T-helper 1 cell (primary cell): ENCODE measurements at places on chromosomes 6 and 20.

DNA sequence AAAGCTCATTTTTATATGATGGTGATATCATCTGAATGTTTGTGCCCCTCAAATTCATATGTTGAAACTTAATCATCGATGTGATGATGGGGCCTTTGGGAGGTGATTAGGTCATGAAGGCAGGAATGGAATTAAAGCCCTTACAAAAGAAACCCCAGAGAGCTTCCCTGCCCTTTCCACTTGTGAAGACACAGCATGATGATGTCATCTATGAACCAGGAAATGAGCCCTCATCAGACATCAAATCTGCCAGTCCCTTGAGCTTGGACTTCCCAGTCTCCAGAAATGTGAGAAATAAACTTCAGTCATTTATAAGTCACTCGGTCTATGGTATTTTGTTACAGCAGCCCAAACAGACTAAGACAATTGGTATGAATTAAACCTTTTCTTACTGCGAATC, 153.1 kb downstream of the MYB start:
- no peak for DNase-seq

GRCh38 chr20:59104831-59105230, 58.8 kb upstream of the ZNF831 start:
- DNase-seq: no peak

- no peak for DNase-seq
Observed at GRCh38 chr20:59365611-59366285, 65.3 kb downstream of the EDN3 start.

DNA sequence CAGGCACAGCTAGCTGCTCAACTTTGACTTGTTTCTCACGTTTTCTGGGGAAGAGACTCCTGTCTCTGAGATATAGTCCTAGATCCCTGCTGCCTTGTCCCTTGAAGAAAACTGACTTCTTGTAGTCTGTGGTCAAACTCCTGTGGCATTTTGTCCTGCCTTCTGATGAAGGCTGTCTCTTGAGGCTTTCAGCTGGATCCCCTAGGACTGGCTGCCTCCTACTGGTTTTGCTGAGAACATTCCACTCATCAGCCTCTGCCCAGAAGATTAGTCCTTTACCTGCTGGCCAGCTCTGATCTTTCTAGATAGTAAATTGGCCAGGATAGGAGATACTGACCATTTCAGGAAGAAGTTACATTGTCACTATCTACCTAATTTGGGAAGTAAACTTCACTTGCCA, 71.9 kb upstream of the CNR1 start:
- DNase-seq: no peak

GRCh38 chr6:130515306-130515705, 149.5 kb downstream of the TMEM200A start:
- DNase-seq: no peak

DNA sequence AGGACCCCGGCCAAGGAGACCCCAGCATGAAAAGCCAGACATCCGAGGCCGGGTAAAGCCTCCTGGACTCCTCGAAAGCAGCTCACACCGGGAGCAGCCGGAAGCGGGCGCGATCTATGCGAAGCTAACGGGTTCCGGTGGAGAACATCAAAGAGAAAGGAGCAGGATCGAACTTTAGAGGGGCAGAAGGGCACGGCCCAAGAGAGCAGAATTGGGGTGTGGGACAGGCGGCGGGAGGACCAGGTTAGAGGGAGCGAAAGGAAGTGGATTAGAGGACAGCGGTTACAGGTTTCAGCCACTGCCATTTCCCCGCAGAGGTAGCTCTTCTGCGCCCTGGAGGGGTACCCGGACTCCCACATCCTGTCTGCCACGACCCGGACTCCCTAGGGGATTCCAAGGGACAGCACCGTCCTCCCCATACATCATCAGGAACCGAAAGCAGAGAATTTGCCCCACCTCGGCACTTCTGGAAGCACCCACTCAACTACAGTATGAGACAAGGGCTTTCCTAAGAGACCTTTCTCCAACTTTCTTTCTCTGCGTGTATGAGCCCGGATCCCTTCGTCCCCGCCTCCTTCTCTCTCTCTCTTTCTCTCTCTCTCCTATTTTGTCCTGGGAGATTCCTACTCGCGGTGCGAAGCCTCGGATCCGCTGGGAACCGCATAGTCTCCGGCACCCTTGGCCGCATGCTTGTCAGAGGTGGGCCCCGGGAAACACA, 507 bp upstream of the VGLL2 start:
- DNase-seq: peak; percentile 2

DNA sequence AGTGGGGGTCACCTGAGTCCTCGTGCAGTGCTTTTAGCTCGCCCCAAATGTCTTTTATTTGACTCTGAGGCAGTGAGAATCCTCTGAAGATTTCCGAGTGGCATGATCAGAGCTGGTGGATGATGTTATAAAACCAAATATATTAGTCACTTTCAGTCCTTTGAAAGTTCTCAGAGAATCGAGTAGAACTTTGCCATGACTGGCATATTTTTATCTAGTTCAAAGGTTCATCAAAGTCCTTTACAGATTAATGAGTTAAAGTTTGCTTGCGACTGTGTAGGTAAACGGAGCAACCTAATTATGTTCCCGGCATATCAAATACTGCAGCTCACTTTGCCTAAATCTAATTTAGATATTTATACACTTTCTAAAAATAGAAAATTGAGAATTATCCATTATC, 498.5 kb upstream of the NOX3 start:
- DNase-seq: no peak

- DNase-seq: no peak
Observed at GRCh38 chr6:62623846-62624532, 338.0 kb upstream of the KHDRBS2 start.

DNA sequence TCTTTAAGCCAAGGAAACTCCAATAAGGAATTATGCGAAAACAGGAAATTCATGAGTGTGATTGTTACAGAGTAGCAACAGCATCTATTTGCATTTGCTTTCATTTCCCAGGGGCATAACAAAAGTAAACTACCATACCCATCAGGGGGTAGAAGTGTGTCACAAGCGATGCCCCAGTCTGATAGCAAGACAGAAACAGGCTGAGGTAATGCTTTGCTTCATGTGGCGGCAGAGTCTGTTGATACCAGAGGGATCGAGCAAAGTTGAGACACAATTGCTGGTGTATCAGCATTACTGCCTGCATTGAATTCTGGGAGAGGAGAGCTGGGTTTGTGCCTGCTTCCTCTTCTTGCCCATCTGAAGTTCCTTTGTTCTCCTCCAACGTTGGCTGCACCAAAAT, 51.2 kb upstream of the LYRM2 start:
- DNase-seq: no peak

- DNase-seq: no peak
Observed at GRCh38 chr20:64104667-64105451, 2.5 kb downstream of the NPBWR2 start.

- DNase-seq: no peak
Observed at GRCh38 chr20:34680586-34681175, 3.8 kb upstream of the PIGU start.

DNA sequence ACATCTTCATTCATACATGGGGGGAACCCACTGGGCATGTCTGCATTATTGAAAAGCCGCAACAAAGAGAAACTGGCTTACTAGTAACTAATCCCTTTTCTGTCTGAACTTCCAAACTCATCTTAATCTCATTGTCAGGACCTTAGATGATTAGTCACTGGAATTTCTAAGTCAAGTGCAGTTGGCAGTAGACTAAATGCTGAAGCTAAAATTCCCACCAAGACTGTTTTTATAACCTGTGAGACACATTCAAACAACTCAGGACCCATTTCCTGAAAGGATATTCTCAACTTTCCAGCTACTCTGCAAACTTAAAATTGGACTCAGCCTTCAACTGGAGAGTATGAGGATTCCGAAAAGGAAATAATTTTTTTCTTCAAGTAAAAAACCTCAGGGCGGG, 94.8 kb upstream of the SCAF8 start:
- no peak for DNase-seq

GRCh38 chr6:91816335-91816734, 1229.5 kb upstream of the MAP3K7 start:
- peak; percentile 8 for DNase-seq

- no peak for DNase-seq
Observed at GRCh38 chr6:141033101-141033500, 1099.6 kb upstream of the GJE1 start.

- DNase-seq: no peak
Observed at GRCh38 chr20:38927902-38928578, 1.8 kb downstream of the FAM83D start.
